GM23248 (cell line): ENCODE measurements at places on chromosomes 6 and 20. TPM values are rescaled to one million over a fixed set of nuclear protein-coding genes. Genes with fewer than 3 reads are reported as not detected.

Gene PHACTR1
- 0.25 and 3.2 TPM in 2 replicates for total RNA-seq

Gene RAET1E
- 8.6 and 10.4 TPM in 2 replicates for total RNA-seq

Gene CTAGE9
- not detected in 2 replicates for total RNA-seq

Gene NKX2-4
- not detected in 2 replicates for total RNA-seq

Gene SPDEF
- not detected in 2 replicates for total RNA-seq

Gene HSPA1L
- 1.3 and 1.7 TPM in 2 replicates for total RNA-seq

Gene ECT2L
- total RNA-seq = not detected in 2 replicates

Gene RREB1
- 9.4 and 12.4 TPM in 2 replicates for total RNA-seq

Gene CDYL
- 25.8 and 27.9 TPM in 2 replicates for total RNA-seq

Gene ASIP
- total RNA-seq = not detected in 2 replicates

Gene PROKR2
- total RNA-seq = not detected in 2 replicates

Gene ABHD16B
- not detected in 2 replicates for total RNA-seq

Gene TRERF1
- 2.7 and 4.7 TPM in 2 replicates for total RNA-seq

Gene SLC22A7
- not detected in 2 replicates for total RNA-seq

Gene SLC2A10
- total RNA-seq = 48.0 and 50.2 TPM in 2 replicates

Gene SLC32A1
- total RNA-seq = not detected in 2 replicates

Gene ZNF184
- 3.2 and 3.8 TPM in 2 replicates for total RNA-seq

Gene PHF1
- 39.8 and 44.9 TPM in 2 replicates for total RNA-seq
